ENCODE measurements at places on chromosomes 6 and 20. TPM values are rescaled to one million over a fixed set of nuclear protein-coding genes. Genes with fewer than 3 reads are reported as not detected.

TTBK1 gene
- 0.05 TPM for polyA plus RNA-seq

VEGFA gene
- polyA plus RNA-seq, result 98.3 TPM

POU5F1 gene
- 1.5 TPM for polyA plus RNA-seq

NEURL2 gene
- polyA plus RNA-seq, result 3.9 TPM

KCNQ5 gene
- polyA plus RNA-seq, result 0.12 TPM

TUBB2B gene
- 2.4 TPM for polyA plus RNA-seq

SYCP2 gene
- polyA plus RNA-seq, result 1.0 TPM

SLC13A3 gene
- polyA plus RNA-seq, result 1.1 TPM

NKX2-2 gene
- polyA plus RNA-seq, result not detected

TRAM2 gene
- 4.4 TPM for polyA plus RNA-seq

LY6G6D gene
- polyA plus RNA-seq, result not detected

SRSF3 gene
- polyA plus RNA-seq, result 145 TPM

ATP6V1G2 gene
- polyA plus RNA-seq, result 0.56 TPM

PRRT1 gene
- polyA plus RNA-seq, result 0.53 TPM

CD40 gene
- 55.0 TPM for polyA plus RNA-seq

ZSCAN23 gene
- polyA plus RNA-seq, result 0.66 TPM

ELMO2 gene
- 37.8 TPM for polyA plus RNA-seq

MARCKS gene
- polyA plus RNA-seq, result 17.3 TPM

Measured in lung (tissue), 17 donors.